SIG-M5 (cell line): ENCODE measurements at places on chromosomes 11 and 22.

DNA sequence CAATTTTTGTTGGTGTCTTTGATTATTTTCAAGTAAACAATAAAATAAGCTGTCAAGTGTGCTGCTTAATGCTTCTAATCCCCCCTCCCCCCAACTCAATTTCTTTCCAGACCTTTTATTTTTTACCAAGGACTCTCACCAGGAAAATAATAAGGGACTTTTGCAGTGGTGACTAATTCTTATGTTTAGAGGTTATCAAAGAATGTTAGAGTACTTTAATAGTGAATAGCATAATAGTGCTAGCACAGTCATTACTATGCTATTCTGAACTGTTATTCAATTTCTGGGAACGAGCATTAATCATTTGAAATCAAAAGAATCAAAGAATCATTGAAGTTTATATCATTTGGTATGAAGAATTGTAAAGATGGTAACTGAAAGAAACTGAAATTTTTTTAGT lies 251.4 kb downstream of the DDX10 start:
- no peak for DNase-seq

- DNase-seq, result no peak
Measured at GRCh38 chr22:19397734-19398104, 33.8 kb downstream of the HIRA start.

DNA sequence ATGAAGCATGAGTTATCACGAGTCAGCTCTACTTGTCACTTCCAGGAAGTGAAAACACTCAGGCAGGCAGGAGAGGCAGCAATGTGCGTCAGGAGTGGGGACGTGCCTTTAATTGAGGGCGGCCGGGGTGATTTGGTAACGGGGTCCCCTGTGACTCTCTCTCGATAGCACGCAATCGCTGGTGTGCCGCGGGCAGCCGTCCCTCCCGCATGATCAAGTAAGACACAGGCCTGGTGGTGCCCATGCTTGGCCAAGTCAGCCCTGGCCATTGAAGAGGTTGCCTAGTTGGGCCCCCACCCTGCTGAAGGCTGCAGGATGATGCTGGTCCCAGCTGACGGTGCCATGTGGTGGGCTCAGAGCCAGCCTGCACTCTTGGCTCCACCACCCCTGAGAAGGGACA lies 29.7 kb downstream of the CACNG2 start:
- DNase-seq, result no peak

GRCh38 chr22:37178350-37179125 lies 9.5 kb downstream of the C1QTNF6 start:
- no peak for DNase-seq

- DNase-seq, result no peak
Measured at GRCh38 chr11:85086504-85087284, 540.5 kb downstream of the DLG2 start.

DNA sequence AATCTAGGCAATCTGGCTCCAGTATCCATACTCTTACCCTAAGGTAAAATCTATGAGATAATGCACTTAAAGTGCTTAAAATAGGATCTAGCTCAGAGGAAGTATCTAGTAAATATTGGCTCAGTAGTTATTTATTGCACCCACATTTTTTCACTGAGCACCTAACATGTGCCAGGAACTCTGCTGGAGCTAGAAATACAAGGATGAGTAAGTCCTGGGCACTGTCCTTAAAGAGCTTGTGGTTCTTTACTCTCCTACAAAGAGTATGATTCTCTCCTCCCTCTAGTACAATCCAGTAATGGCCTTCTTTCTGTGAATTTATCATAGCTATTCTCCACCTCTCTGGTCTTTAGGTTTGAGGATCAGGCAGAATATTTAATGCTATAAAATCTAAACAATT lies 59.2 kb downstream of the DEUP1 start:
- DNase-seq, result no peak

- DNase-seq, result no peak
Measured at GRCh38 chr11:43924112-43924855, 18.2 kb upstream of the C11orf96 start.
